ENCODE measurements at places on chromosomes 3 and 15.
A peak's percentile ranks its signal among the peaks of the same experiment; 100 is the strongest.

GRCh38 chr3:180678231-180678630, 1.1 kb downstream of the CCDC39 start:
- DNase-seq = no peak

DNA sequence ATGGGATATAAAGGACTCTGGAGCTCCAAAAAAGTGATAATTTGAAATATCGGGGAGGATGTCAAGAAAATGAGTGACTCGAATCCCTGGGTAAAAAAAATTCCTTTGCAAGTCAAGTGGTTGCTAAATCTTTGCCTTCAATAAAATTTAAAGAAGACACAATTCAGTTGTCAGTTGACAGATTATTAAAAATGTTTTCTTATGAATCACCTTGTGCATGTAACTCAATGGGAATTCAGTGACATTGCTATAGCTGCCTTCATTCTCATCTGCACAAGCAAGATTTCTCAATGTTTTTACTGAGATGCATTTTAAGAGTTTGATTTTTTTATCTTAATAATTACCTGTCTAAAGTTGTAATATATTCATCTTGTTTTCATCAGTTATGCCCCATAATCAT, 264.0 kb upstream of the IL12A start:
- DNase-seq = no peak

GRCh38 chr3:10099041-10099440, 9.0 kb downstream of the FANCD2OS start:
- no peak for DNase-seq

DNA sequence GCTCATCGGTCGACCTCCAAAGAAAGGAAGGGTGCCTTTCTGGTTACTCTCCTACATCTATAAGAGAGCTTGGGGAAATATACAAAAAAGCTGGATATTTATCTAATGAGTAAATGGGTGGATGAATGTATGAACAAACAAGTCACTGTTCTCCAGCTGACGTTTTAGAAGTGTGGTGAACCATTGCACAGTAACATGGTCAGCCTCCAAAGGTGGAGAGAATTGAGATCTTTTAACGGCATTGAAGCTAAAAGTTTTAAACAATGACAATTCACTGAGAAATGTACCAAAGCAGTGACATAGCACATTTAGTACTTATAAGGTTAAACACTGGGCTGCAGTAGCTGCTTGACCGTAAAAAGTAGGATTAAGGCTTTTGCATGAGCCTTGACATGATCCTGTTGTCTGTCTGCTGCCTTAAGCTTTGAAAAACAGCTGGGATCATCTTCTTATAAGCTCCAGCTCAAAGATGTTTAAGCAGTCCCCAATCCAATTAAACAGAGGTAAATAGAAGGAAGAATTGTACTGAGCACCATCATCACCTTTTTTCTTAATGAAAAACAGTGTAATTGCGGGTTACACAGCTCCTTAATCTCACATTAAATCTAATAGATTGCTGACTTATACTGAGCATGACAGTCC, 222.9 kb downstream of the WDR72 start:
- no peak for DNase-seq

DNA sequence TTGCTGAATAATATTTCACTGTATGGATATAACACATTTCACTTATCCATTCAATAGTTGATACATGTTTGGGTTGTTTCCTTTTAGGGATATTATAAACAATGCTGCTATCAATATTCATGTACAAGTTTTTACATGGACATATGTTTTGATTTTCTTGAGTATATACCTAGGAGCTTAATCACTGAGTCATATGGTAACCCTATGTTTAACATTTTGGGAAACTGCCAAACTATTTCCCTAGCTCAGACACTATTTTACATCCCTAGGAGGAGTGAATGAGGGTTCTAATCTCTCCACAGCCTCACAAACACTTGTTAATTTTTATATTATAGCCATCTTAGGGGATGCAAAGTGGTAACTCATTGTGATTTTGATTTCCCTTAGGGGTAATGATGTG, 66.0 kb downstream of the GPR156 start:
- DNase-seq = no peak

DNA sequence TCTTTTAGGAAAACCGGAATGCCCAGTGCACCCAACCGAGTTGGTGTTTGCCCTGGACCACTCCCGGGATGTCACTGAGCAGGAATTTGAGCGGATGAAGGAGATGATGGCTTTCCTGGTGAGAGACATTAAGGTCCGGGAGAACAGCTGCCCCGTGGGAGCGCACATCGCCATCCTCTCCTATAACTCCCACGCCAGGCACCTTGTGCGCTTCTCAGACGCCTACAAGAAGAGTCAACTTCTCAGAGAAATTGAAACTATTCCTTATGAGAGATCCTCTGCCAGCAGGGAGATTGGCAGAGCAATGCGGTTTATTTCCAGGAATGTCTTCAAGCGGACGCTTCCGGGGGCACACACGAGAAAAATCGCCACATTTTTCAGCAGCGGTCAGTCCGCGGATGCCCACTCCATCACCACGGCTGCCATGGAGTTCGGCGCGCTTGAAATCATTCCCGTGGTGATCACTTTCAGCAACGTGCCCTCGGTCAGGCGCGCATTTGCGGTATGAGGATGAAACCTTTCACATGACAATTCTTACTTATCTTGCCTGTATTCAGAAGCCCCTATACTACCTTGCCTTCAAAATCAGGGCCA, 97.5 kb downstream of the PIK3R4 start:
- no peak for DNase-seq

GRCh38 chr3:152307829-152308474, 39.2 kb downstream of the MBNL1 start:
- no peak for DNase-seq

- no peak for DNase-seq
Observed at GRCh38 chr3:58237238-58237940, at the start of gene ABHD6. TSS of gene ABHD6 (plus strand) at chr3:58237792. CDS start at chr3:58256587, 18,795 bp downstream.

DNA sequence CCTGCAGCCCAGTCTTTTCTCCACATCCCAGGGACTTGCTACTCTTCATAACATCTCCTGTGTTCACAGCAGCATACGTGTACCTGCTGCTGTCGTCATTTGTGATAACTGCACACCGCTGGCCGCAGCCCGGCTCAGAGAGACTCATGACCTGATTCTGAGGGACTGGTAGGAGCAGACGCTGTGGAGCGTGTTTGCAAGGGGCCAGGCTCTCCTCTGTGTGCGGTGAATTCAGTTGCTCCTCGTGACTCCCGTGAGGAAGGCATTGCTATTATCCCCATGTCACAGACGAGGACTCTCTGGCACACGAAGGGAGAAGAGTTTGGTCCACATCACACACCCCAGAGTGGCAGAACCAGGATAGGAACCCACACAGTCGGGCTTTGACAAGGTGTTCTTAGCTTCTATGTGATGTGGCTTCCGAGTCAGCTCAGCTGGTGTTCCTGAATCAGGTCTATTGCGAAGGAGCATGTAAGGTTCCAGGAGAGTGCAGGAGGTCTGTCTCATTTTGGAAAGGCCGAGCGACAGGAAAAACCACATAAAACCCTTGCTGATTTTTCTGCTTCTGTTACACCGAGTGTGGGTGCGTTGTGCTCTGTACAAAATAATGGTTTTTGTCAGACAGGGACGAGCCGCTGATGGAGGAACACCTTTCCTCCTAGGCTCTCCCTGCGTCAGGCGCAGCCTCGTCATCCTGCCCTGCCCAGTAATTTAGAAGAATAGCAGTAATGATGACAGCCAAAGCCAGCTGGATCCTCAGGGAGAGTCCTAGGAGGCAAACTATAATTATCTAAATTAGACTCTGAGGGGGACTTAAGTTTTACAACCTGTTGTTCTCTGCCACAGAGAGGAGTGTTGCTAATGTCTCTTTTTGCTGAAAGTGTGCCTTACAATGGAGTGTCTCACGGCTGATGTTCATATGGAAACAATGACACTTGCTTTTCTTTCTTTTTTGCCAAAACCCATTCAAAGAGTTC, 157.5 kb upstream of the RGMA start:
- no peak for DNase-seq

GRCh38 chr15:73908030-73908821, 18.0 kb upstream of the LOXL1 start:
- DNase-seq = peak; percentile 84

- DNase-seq = peak; percentile 9
Observed at GRCh38 chr3:123365450-123366143, 83.3 kb downstream of the ADCY5 start.

GRCh38 chr3:36362216-36362615, 18.1 kb upstream of the STAC start:
- no peak for DNase-seq

DNA sequence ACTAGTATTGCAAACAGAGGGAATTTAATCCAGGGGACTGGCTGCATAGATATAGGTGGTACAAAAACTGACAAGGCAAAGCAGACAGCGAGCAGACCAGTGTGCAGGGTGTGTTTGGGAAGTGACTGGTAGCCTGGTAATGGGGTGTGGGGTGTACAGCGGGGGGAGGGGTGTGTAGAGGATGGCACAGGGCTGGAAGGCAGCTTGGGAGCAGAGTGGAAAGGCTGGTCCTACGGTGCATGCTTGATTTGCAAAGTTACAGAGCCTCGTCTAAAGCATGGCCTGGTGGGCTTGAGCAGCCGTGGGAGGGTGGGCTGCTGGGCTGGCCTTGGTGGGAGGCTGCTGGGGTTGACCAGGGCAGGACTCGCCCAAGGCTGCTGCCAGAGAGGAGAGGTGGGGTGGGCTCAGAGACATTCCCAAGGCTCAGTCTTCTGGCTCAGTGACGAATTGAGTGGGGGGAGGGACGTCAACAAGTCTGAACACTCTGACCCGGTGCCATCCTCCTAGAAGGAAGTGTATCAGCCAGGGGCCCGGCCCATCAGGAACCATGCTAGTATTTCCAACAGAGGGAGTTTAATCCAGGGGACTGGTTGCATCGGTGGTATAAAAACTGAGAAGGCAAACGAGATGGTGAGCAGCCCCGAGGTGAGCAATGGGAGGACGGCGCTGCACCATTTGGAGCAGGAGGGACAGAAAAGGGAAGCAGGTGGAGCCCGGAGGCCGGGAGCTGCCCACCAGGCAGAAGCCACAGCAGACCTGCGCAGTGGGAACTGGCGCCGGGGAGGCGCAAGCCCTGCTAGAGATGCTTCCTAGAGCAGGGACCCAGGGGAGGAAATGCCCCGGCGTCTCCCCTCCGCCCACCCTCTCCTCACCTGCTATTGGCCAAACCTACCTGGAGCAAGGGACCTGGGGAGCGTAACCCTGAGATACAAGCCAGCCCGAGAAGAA, 29.2 kb downstream of the CPN2 start:
- no peak for DNase-seq

DNA sequence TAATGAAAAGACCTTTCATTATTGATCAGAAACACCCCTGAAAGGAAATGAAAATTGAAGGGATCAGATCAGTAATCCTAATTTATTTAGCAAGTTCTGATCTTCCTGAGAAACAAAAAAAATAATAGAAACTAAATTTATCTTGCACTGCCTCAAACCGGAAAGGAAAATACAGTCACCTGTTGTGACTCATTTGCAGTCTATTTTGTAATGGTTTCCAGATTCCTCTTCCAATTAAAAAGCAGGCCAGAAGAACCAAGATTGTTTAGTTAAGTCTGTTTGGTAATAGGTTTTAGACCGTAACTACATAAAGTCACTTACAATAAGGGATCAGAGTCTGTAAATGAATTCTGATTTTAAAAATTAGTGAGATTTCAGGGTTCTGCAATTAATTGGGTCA, 49.7 kb upstream of the ATOSA start:
- no peak for DNase-seq

GRCh38 chr3:146067048-146067447, 93.9 kb downstream of the PLOD2 start:
- DNase-seq = peak; percentile 34

DNA sequence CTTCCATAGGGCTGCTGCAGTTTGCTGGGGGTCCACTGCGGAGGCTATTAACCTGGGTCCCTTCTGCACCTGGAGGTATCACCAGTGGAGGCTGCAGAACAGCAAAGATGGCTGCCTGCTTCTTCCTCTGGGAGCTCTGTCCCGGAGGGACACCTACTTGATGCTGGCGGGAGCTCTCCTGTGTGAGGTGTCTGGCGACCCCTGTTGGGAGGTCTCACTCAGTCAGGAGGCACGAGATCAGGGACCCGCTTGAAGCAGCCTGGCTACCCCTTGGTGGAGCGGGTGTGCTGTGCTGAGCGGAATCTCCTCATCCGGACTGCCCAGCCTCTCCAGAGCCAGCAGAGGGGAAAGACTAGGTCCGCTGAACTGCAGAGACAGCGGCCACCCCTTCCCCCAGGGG, 56.0 kb upstream of the CTXND1 start:
- no peak for DNase-seq

GRCh38 chr3:108664266-108664665, 74.7 kb downstream of the DZIP3 start:
- DNase-seq = no peak

DNA sequence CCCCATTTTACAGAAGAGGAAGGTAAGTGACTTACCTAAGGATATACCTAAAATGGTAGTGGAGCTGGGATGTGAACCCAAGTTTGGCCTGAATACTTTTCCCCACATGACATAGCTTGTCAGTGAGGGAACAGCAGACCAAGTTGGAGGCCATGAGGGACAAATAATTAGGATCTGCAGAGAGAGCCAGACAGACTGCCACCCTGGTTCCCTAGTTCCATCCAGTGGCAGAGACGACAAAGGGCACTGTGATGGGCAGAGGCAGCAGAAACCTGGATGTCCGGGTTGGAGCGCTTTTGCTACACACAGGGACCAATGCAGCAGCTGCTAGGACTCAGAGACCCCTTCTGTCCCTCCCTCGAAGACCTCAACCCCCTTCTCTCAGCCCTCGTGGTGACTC, 1.2 kb downstream of the CPLX3 start:
- DNase-seq = no peak

All from NCI-H446 (cell line).